ENCODE measurements at places on chromosomes 11 and 22.

GRCh38 chr11:34086554-34087283, 18.7 kb upstream of the NAT10 start:
- no peak for DNase-seq

DNA sequence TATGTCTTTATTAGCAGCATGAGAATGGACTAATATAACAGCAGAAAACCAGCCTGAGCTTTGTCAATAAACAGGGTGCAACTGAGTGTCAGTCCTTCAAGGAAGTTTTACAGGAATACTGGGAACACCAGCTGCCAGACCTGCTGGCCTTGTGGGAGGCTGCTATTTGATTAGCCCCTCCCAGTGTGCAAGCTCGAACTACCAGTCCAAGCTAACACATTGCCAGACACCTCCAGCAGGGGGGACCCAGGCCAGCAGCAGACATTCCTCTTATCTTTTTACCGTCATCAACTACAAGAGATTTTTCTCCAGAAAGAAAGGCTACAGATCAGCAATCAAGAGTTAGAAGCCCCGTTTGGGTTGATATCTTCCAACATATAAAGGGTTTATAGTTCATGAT, 942.8 kb upstream of the TENM4 start:
- DNase-seq, result no peak

- DNase-seq, result peak; percentile 46
Measured at GRCh38 chr22:22342697-22343580, 98.4 kb downstream of the VPREB1 start.

DNA sequence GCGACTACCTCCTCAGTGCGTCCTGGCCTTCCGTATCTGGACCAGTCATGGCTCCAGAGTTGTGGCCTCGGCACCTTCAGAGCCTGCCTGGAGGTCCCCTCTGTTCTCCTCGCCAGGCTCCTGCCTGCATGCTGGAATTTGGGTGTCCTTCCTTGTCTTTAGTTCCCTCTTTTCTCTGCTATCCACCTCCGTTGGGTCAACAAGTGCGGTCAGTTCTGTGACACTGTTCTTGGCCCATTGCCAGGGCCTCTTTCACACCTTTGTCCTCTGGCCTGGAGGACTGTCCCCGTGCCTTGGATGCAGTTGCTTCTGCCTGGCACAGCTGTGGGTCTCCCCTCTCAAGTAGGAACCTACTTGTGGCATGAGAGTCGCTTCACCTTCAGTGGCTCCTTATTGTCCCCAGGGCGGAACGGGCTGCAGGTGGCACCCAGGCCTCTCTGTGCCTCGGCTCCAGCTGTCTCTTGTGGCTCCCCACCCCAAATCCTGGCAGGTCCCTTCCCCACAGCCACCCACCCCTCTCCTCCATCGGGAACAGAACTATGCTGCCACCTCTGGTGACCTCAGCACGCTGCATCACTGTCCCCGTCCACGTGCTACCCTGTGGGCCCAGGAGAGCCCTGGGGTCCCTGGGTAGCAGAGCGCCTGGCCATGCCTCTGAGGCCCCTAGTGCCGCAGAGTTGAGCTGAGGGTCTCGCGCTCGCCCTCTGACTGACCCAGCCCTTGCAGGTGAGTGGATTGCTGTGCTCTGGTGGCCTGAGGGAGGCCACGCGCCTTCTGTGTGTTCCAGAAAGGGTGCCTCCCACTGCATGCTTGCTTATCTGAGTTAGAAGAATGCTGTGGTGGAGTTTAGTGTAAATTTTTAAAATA, 4.7 kb downstream of the DGCR8 start:
- DNase-seq, result no peak

DNA sequence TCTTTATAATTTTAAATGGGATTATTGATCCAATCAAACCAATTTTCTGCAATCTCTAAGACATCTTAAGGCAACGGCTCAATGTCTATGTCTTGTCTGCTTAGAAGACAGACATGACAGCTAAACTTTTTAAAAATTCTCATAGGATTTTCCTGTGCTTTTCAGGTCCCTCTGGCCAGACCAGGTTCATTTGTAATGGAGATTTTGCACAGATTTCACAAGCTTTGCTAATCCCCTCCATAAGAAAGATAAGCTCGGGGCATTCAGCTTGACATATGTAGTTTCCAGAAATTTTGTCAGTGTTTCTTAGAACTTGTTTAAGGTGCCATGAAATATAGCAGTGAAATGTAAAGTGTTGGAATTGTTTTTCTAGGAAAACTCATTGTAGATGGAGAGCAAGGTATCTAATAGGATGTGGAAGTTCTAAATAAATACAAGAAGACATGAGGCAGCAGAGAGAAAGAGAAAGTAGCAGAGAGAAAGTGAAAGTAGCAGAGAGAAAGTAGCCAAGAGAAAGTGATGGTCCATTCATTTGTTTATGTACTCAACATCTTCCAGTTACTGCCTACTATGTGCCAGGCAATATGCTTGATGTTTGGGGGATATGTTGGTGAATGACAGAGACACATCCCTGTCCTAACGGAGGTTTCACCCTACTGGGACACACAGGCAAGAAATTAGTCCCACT, 219.1 kb upstream of the ARHGAP42 start:
- DNase-seq, result no peak

DNA sequence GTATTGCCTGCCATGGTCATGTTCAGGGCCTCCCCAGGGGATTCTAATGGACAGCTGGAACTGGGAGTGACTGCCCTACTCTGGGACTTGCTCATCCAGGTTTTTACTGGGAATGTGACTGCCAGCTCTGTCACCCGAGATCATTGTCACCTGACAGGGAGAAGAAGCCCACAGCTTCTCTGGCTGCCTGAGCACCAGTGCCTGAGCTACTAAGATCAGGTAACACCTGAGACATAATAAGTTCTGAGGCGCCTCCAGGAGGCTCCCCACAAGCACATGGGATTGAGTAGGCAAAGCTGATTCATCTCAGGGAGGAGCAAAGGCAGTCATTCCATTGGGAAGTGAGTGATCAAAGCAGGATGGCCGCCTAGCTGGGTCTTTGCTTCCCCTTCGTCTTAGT, 84.2 kb upstream of the GALNT18 start:
- no peak for DNase-seq

- DNase-seq, result peak; percentile 93
Measured at GRCh38 chr11:110251836-110252235, 44.6 kb downstream of the RDX start.

DNA sequence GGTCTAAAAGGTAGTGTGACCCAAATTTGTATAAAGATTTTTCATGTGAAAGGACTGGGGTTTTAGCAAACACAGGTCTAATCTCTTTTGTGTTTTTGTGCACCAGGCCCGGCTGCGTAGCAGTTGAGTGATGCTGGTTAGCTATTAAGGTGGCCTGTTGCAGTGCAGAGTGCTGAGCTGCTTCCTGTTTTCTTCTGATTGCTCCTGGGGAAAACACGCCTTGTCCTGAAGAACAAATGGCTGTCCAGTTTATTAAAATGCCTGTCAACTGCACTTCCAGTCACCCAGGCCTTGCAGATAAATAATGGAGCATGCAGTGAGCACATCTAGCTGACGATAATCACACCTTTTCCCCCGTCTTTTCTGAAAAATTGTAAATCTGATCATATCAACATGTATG, 1.8 kb downstream of the SRSF8 start:
- DNase-seq, result peak; percentile 81

DNA sequence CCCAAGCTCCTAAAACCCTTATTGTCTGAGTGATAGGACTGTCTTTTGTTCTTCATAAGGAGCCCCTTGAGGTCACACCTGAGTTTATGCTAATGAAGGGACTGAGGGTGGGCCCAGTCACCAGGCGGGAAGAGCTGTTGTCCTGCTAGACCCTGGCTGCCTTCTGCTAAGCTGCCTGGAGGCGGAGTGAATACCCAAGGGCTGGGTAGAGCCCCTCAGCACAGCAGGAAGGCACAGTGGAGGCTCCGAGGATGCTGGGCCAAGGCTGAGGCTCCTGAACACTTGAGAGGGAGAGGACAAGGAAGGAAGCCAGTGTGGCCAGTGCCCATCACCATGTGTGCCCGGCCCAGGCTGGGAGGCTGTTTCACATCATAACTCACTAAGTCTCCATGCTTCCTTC, 4.8 kb upstream of the PHF21B start:
- no peak for DNase-seq

GRCh38 chr22:35308480-35309021, 8.9 kb downstream of the TOM1 start:
- no peak for DNase-seq

DNA sequence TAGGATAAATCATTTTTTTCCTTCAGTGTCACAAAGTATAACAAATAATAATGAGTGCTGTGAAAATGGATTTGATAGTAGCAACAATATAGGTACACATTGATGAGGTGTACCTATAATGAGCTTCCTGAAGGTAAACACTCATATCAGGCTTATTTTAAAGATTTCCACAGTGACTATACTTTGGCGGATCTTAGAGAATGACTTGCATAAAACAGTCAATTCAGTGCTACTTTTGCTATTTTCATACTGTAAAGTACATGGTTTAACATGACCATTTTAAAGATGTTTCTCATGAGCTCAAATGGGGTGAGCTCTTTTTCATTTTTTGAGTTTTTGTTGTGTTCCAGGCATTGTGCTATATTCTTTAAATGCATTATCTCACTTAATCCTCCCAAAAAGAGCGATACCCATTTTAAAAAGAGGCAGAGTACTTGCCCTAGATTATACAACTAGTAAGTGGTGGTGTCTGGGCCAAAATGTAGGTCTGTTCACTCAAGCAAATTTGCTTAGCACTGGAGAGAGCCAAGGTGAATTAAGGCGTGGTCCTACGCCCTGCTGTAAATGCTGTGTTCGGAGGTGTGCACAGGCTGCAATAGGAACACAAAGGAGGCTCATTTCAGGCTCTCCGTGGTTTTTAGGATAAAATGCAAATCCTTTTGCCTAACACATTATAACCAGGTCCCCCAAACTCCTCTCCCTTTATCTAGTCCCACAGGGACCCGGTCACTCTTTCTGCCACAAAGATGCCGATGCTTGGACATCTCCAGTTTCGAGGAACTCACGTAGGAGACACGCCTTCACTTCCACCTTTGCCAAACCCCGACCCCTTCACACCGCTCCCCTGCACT, 617 bp upstream of the ALKBH3 start:
- DNase-seq, result no peak

GRCh38 chr11:6040874-6041273, 10.3 kb upstream of the OR56A1 start:
- DNase-seq, result no peak

GRCh38 chr11:14975252-14975587, 3.1 kb upstream of the CALCA start:
- no peak for DNase-seq

- no peak for DNase-seq
Measured at GRCh38 chr11:121767433-121767832, 314.7 kb upstream of the SORL1-AS1 start.

- no peak for DNase-seq
Measured at GRCh38 chr11:60077981-60078380, 10.5 kb upstream of the MS4A2 start.

DNA sequence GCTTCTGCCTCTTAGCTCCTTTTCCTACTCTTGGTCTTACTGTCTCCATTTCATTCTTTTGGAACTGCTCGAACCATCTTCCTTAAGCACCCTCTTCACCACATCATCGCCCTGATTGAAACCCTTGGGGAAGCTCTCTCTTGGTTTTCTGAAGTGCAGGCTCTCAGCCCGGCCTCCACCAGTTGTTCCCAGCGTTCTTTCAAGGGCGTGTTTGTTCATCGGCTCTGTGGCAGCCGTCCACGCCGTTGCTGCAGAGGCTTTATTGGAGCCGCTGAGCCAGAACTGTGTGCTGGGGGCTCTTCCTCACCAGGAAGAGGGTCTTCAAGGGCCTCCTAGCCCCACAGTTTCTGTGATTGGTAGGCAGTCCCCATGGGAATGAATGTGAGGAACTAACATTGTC, 214.1 kb downstream of the TBC1D22A start:
- DNase-seq, result no peak

DNA sequence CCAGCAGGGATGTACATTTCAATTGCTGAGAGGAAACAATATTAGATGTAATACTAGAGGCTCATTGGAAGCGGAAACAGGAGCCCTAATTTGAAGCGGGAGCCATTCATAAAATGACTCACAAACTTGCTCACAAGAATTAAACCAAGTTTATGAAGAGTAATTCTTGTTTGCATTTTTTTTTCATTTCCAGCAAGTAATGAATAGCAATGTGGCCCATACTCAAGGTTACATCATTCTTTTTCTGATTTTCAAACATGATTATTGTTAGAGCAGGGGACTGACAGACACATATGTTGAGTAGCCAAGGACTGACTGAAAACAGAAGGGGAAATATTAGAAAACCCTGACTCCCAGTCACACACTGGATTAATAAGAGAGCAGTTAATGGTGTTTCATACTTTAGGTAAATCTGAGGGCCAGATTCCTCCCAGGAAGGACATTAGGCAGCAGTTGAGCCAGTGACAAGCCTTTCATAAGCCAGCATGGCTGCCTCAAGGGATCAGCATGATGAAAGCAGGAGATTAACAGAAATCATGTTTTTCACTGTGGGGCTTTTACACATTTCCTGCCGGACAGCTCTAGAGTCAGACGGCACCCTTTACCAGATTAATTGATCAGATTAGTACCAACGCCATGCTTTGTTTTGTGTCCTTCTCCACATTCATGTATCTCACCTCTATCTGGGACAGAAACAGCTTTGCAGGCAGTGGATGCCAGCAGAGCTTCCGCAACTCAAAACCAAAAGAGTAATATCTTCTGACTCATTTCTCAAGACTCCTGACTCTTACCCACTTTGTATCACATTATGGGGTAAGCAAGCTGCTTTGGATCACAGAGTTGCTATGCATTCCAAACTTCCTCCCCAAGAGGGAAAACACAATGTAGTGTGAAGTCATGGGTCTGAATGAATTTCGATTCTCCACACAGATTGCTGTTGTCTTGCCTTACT, 831.6 kb downstream of the KCNA4 start:
- DNase-seq, result no peak

DNA sequence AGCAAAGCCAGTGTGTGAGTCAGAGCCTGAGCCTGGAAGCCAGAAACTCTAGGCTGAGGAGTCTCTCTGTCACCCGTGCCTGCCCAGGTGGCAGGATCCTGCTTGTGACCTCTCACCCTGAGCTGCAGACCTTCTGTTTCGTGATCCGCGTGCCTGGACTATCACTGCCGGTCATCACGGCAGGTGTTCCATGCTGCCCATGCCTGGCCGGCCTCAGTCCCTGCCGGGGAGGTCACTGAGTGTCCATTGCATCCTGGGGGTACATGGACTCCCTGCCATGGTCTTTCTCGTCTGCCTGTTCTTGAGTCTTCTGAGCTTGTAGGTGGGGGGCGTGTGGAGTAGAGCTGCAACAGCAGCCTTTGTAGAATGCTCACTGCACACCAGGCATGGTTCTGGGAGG, 1032.4 kb downstream of the TBC1D22A start:
- no peak for DNase-seq

- DNase-seq, result no peak
Measured at GRCh38 chr11:70488171-70488703, 89.9 kb downstream of the CTTN start.

GRCh38 chr11:27039873-27040272, 742 bp upstream of the BBOX1 start:
- no peak for DNase-seq

- peak; percentile 21 for DNase-seq
Measured at GRCh38 chr11:125871391-125872137, 15.9 kb upstream of the HYLS1 start.
